ENCODE measurements at places on chromosomes 2 and 18. TPM values are rescaled to one million over a fixed set of nuclear protein-coding genes. Genes with fewer than 3 reads are reported as not detected.

GRCh38 chr2:47072018-47072691 is 83.0 kb downstream of the STPG4 start:
- DNase-seq: peak; percentile 78

- no peak for DNase-seq
Observed at GRCh38 chr18:76838182-76838581, 15.8 kb downstream of the ZNF236 start.

- no peak for DNase-seq
Observed at GRCh38 chr2:239120664-239121063, 272.8 kb downstream of the TWIST2 start.

The PLCL1 gene
- total RNA-seq: 0.22 TPM

The BUB1 gene
- total RNA-seq: 169 TPM

The IL1RL1 gene
- not detected for total RNA-seq

The LYPD1 gene
- total RNA-seq: 7.3 TPM
